NCI-H524 (cell line): ENCODE measurements at places on chromosomes 2 and 18.

DNA sequence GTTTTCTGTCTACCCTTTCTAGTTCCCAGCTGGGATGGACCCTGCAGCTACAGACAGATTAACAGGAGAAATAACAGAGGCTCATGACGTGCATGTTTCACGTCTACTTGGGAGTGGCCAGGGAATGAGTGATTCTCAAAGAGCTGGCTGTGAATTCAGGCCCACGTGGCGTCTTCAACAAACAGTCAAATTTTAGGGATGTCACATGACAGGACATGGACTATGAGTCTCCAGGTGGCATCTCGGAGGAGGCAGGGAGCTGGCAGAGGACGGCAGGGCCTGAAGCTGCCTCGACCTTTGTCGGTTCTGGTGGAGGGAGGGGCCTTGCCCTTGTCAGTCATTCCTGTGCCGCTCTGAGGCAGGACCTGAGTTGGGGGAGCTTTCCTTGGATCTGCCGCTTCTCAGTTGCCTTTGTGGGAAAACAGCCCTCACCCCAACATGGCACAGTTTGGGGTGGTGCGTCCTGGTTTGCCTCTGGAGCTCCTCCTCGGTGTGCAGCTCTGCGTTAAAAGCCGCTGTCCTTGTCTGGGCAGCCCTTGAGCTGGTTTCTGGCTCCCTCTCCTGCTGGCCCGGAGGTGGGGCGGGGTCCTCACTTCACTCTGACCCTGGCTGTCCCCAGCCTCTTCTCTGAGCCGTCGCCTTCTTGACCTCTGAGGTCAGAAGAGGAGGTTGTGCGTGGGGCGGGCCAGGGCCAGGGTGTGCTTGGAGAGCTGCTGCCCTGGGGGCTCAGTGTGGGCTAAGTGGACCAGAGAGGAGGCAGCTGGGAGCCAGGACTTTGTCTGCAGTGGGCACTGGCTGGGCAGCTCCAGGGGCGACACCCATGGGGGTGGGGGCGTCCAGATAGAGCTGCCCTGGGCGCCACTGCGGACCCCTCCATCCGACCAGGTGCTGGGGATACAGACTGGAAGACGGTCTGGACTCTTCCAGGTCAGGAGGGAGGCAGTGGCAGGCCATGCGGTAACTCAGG is 12.1 kb upstream of the GAL3ST2 start:
- no peak for DNase-seq

GRCh38 chr2:46347648-46348280 is 50.6 kb downstream of the EPAS1 start:
- DNase-seq, result no peak

DNA sequence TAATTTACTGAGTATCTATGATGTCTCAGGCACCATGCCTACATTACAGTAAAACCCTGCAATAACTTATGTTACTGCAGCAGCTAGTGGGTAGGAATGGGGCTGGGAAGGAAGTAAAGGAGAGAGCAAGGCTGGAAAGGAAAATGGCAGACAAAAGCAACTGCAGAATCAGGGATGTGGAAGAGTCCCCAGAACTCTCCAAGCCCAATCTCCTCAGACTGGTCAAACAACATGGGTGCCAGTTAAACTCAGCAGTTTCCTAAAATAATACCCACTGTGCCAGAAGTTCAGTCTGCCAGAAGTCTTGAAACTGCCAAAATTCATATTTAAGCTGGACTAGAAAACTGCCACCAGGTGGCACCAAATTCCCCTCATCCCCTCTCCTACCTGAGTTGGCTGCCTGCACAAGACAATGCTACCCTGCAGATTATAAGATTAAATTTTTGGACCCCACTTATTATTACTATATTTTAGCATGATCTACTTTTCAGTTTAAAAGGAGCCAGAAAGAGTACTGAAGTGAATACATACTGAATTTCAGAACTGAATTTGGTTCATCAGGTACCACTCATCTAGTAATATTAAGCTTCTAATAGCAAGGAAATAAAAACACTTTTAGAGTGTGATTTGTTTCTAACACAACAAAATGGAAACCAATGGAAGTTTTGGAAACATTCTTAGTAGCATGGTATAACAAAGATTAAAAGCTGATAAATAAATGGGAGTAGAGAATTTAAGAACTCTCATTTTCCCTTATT is 86.8 kb upstream of the DNER start:
- peak; percentile 34 for DNase-seq

GRCh38 chr2:160731856-160732255 is 238.2 kb upstream of the RBMS1 start:
- DNase-seq, result no peak

- DNase-seq, result peak; percentile 96
These were observed 53.6 kb upstream of the SLC14A1 start for GRCh38 chr18:45670281-45670962.

DNA sequence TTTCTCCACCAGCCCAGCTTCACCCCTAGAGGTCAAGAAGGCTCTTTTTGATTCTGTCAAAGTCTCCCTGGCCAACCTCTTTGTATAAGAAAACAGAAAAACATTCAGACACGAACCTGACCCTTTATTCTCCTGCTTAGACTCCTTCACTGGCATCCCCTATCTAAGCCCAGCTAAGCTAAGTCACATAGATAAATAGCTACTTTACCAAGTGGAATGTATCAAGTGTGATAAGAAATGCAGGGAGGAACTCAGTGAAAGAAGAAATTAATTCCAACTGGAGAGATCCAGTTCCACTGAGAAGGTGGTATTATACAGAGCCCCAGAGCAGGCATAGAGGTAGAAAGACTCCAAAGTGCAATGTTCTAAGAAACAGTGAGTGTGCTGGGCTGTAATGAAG is 489.5 kb downstream of the TNS1 start:
- no peak for DNase-seq

GRCh38 chr18:42574871-42575270 is 540.6 kb downstream of the RIT2 start:
- DNase-seq, result peak; percentile 78

GRCh38 chr2:159044804-159045286 is 76.4 kb downstream of the TANC1 start:
- peak; percentile 19 for DNase-seq

GRCh38 chr18:56238576-56238975 is 399.8 kb downstream of the TXNL1 start:
- peak; percentile 6 for DNase-seq

DNA sequence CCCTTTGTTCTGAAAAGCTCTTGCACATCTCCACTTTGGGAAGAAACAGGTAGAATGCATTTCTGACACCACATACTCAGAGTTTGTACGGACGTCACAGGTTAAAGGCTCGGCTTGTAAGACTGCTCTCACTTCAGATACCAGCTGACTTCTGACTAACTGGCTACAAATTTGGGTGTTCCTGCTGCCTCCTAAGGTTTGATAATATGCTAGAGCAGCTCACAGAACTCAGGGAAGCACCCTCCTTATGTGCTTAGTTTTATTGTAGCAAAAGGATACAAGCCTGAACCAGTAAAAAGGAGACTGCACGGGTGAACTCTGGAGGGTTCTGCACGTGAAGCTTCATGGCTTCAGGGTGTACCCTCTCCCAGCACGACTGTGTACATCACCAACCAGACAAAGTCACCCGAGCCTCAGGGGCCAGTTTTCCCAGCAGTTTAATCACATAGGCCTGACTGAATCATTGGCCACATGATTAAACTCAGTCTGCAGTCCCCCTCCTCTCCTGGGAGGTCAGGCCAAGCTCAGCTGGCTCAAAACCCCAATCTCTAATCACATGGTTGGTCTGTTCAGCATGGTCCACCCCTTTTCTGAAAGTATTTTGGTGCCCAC is 749.5 kb upstream of the RAB6C start:
- no peak for DNase-seq

GRCh38 chr18:70127359-70127758 is 78.1 kb downstream of the RTTN start:
- DNase-seq, result no peak

DNA sequence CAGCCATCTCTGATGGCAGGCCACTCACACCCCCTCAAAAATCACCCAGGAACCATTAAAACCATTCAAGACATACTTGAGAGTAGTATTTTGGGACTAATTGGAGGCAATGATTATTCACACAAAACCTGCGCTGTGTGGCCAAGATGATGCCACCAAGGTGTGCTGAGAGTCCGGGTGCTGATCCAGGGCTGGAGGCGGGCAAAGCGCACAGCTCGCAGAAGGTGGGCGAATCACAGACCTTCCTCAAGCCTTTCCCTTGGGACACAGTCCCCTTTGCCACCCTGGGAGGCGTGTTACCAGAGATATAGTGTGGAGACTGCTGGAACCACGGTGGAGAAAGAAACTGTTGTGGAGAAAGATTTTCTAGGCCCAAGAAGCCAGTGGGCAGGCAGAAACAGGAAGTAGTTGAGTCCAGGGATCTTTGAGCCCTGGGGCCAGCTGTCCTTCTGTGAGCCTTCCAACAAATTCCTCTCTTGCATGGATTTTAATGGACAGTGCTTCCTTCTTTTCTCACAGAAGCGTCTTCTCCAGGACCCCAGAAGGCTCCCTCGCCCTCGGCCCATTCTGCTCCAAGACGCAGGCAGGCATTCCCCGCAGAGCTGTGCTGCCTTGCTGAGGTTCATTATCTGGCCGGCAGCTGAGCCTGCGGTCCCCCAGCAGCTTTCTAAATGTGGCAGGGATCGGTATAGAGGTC is 8.0 kb downstream of the COPS9 start:
- DNase-seq, result no peak

DNA sequence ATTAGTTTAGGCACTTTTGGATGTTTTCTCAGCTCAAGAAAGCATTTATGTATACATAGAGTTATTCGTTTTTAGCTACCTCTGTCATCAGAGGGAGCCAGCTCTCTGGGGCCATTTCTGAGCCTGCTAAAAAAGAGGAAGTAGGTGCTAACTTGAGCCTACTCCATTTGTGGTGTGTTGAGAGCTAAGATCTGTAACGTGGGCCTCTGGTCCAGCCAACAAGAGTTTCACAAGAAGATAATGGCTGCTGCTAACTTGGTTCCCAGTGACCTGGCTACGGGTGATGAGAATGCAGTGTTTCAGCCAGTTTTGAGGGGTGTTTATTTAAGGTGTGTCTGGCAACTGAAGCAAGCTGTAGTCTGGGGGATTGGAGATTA is 182.5 kb downstream of the PRKCE start:
- DNase-seq, result no peak

GRCh38 chr18:62999392-62999791 is 284.1 kb downstream of the PHLPP1 start:
- no peak for DNase-seq

DNA sequence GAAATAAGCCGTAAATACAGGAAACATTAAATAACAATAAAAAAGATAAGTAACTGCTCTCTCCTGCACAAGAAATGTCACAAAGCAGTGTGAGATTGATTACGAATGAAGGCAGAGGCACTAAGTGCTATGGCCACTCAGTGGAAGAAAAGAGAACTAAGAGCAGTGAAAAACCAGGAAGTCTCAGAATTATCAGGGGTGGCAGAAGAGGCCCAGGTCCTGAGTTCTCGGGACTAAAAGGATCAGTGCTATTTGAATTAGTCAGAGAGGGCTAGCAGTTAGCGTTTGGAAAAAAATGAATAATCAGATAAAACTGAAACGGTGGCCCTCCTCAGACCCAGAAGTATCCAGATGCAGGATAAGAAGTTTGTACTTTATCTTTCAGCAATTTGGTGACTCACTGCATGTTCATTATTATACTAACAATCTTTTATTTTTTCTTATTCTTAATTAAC is 367.1 kb downstream of the ZEB2 start:
- no peak for DNase-seq

DNA sequence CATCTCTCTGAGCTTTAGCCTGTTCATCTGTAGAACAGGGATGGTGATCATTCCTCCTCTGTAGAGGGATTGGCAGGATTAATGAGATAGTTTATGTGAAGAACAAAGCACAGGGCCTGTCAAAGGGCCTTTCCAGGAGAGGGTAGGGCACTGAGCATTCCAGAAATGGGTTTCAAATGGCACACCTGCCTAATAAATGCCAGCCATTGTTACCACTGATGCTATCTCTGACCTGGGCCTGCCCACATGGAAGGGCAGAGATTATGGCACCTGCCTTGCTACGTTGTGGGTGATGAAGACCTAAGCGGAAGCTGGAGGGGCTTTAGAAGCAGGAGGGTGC is 31.0 kb upstream of the GMPPA start:
- DNase-seq, result no peak

- DNase-seq, result no peak
These were observed 10.0 kb downstream of the RAPGEF4 start for GRCh38 chr2:172745636-172746035.

DNA sequence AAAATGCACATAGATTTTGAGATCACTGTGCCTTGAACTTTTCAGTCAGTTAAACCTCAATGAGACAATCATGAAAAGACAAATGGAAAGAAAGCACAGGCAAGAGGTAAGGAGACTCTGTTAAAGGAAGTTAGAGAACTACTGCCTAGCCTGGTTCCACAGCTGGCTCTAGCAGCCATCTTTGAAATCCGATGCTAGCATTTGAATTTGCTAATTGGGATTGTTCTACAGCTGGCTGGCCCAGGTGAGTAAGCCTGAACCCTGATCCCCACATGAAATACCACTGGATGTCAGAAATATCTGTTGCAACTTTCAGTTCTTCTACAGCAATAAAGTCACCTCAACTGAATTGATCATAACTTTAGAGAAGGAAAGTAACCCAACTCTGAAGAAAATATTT is 315.2 kb upstream of the CHAC2 start:
- no peak for DNase-seq

GRCh38 chr2:232061265-232061664 is 99.8 kb downstream of the DIS3L2 start:
- DNase-seq, result no peak

DNA sequence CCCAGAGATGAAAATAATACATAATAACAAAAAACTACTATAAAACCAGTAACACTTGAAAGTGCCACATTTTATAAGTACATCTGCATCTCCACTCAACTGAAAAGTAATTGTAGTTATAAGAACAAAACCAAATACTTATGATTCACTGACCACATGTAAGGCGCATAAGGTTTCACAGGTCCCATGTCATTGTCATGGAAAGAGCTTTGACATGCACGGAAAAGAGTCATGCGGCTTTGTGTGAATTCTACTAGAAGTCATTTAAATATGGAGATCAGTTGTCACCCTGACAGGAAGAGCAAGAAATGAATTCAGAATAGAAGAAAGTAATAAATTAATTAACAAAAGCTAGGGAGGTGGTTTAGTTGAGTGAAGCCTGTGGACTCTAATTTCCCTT is 459.1 kb downstream of the CDH2 start:
- no peak for DNase-seq

GRCh38 chr2:239930378-239930777 is 94.8 kb downstream of the NDUFA10 start:
- no peak for DNase-seq

GRCh38 chr2:66525606-66526005 is 90.7 kb downstream of the MEIS1 start:
- no peak for DNase-seq

DNA sequence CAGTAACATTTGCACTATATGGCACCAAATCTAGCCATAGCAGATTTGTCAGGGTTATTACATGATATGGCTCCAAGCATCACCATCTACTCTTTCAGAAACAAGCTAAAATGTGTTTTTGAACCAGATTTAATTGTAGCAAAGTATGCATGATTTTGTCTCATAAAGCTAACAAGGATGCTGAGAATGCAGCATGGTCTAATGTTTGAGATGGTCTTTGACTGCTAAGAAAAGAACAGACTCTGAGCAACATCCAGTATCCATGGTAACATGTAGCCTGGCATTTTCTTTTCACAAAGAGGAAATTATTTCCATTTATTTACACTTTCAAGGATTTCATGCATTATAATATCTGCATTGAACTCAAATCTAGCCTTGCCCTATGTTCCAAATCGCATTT is 206.5 kb downstream of the PDE1A start:
- DNase-seq, result no peak
